ENCODE measurements at places on chromosomes 2 and 18. TPM values are rescaled to one million over a fixed set of nuclear protein-coding genes. Genes with fewer than 3 reads are reported as not detected.
A peak's percentile ranks its signal among the peaks of the same experiment; 100 is the strongest.

Gene CHAC2
- 18.1 TPM for total RNA-seq

- no peak for DNase-seq
Observed at GRCh38 chr2:229731916-229732315, 17.6 kb upstream of the DNER start.

DNA sequence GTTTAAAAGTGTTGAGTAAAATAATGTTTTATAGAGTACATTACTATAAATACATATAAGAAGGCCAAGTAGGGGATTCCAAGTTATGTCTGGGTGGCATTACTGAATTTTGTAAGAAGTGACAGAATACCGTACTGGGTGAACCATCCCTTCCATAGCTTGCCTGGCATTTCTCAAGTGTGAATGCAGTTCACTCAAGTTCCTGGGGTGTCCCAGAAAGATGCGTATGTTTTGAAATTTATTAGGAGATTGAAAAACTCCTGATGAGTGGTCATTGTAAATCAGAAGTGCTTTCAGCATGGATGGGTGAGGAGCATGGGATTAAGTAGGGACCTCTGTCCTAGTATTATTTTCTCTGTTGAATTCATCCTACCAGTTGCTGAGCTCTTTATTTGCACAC, 103.2 kb downstream of the VAPA start:
- no peak for DNase-seq

Gene DSG1
- total RNA-seq, result not detected

GRCh38 chr2:230650585-230651137, 62.0 kb upstream of the CAB39 start:
- no peak for DNase-seq

GRCh38 chr2:160584972-160585494, 91.4 kb upstream of the RBMS1 start:
- no peak for DNase-seq

GRCh38 chr2:134852518-134852917, 14.1 kb downstream of the ACMSD start:
- DNase-seq, result no peak

Gene CCDC68
- not detected for total RNA-seq

Gene CROCC2
- not detected for total RNA-seq

Gene ANKRD44
- total RNA-seq, result 224 TPM

Gene PLGLB1
- 3.7 TPM for total RNA-seq

Gene IL36B
- total RNA-seq, result not detected

GRCh38 chr2:235383272-235383843, 110.5 kb upstream of the AGAP1 start:
- no peak for DNase-seq

DNA sequence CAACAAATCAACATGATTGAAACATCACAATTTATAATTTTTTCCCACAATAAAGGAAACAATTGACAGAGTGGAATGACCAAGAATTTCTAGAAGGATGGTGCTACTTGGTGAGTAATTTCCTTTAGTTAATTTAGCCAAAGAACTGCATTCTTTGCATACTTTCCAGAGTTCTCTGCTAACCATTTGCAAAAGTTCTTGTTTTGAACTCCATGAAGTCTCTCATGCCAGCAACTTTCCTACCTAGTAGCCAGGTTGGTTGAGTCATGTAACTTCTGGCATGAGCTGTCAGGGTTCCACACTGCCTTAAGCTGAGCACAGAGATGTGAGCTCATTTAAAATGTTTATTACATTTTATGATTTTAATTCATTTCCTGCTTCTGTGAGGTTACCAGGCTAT, 539.6 kb downstream of the PID1 start:
- no peak for DNase-seq

- DNase-seq, result no peak
Observed at GRCh38 chr2:44009136-44009735, 13.4 kb upstream of the LRPPRC start.

Gene ALKAL2
- not detected for total RNA-seq

- no peak for DNase-seq
Observed at GRCh38 chr18:12333506-12334290, 25.7 kb downstream of the TUBB6 start.

GRCh38 chr2:231383416-231384108, 11.9 kb upstream of the B3GNT7 start:
- no peak for DNase-seq

DNA sequence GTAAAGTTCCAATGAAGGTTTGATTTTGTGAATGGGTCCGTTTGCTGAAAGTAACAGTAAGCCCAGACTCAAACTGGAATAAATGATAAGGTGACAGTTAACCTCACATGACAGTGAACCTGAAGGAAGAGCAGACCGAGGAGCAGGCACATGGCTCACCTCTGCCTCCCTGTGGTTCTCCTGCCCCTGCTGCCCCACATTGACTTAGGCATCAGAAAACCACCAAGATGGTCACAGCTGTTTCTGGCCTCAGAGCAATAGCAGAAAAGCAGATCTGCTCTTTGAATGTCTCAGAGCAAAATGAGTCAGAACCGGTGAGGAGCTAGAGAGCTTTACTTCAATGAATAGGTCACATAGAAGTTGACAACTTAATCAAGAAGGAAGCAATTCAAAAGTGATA, 487.6 kb downstream of the METTL4 start:
- no peak for DNase-seq

DNA sequence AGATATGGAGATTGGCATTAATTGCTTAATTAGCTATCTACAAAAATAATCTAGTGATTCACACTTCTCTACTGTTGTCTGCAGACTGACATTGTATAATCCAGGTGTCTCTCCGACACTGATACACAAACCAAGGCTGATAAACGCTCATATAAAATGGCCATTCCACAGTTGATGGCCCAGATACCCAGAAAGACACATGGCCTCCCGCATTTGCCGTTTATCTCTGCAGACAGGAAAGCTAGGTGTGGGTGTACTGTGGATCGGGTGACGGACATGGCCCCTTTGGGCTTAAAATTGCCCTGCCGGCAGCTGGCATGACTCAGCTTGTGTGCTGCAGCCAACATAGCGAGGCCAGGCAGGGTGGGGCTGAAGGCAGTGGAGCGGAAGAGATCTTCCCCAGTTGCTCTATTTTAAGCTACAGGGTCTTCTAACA, 18.5 kb downstream of the PMAIP1 start:
- DNase-seq, result peak; percentile 38

DNA sequence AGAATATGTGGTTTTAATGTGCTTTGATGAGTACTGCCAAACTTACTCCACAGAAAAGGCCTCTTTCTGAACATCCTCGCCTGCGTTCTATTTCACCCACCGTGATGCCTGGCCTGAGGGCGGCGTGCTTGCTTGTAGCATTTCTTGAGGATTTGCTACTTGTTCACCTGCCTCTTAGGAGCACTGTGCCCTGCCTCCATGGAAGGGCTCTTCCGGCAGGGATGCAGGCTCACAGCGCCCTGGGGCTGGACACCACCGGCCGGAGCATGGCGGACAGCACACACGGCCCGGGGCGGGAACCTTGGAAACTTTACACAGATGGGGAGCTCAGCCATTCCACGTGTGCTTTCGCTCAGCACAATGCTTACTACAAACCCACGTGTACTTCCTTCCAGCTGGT, 37.1 kb downstream of the ANO7 start:
- DNase-seq, result no peak
